ENCODE measurements at places on chromosomes 4 and X. TPM values are rescaled to one million over a fixed set of nuclear protein-coding genes. Genes with fewer than 3 reads are reported as not detected.
A peak's percentile ranks its signal among the peaks of the same experiment; 100 is the strongest.

Gene SHROOM2
- total RNA-seq, result not detected

Gene MAGEA2
- total RNA-seq, result not detected

Gene TGIF2LX
- total RNA-seq, result not detected

- H3K4me1 ChIP-seq, result no peaks in the 10 kb centered on the region
- H3K36me3 ChIP-seq, result no peaks in the 10 kb centered on the region
- no peak overlapping the region for H3K27ac ChIP-seq
- H3K4me3 ChIP-seq, result no peak overlapping the region
- H3K27me3 ChIP-seq, result no peaks in the 10 kb centered on the region
Observed at GRCh38 chr4:156378033-156378665, 424.5 kb upstream of the CTSO start.

- H3K36me3 ChIP-seq, result no peaks in the 10 kb centered on the region
- no peak overlapping the region for H3K4me3 ChIP-seq
- no peak for DNase-seq
- H3K27ac ChIP-seq, result no peak overlapping the region
- H3K27me3 ChIP-seq, result no peaks in the 10 kb centered on the region
- H3K4me1 ChIP-seq, result no peaks in the 10 kb centered on the region
Observed at GRCh38 chrX:149313871-149314371, 191.2 kb downstream of the IDS start.

GRCh38 chrX:9369802-9370291 is 95.0 kb upstream of the TBL1X start:
- H3K4me1 ChIP-seq, result peaks cover 11% of the 10 kb centered on the region
- no peak overlapping the region for H3K4me3 ChIP-seq
- DNase-seq, result peak; percentile 63
- H3K27ac ChIP-seq, result peak overlapping the region; percentile 25
- H3K36me3 ChIP-seq, result no peaks in the 10 kb centered on the region

- peak overlapping the region; percentile 26 for H3K4me3 ChIP-seq
- DNase-seq, result peak; percentile 64
- H3K36me3 ChIP-seq, result no peaks in the 10 kb centered on the region
- no peak overlapping the region for H3K27ac ChIP-seq
- H3K4me1 ChIP-seq, result no peaks in the 10 kb centered on the region
- H3K27me3 ChIP-seq, result peaks cover 26% of the 10 kb centered on the region
Observed at GRCh38 chrX:39688576-39689375, 409.0 kb downstream of the BCOR start.

DNA sequence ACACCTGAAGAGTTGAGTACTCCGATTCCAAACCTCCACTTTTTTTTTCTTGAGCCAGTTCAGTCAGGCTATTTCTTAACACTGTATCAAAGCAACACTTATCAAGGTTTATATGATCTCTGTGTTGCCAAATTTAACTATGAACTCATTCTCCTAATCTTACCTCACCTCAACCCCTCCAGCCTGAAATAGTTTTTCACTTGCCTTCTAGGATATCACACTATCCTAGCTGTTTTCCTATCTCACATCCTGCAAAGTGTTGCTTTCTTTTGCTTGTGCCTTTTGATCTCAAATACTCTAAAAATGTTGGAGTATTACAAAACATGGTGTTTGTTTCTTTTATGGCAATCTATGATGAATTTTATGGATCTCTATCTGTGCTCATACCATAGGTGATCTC is 415.0 kb downstream of the CFAP47 start:
- no peak for DNase-seq
- H3K4me1 ChIP-seq, result no peaks in the 10 kb centered on the region
- no peak overlapping the region for H3K27ac ChIP-seq
- no peaks in the 10 kb centered on the region for H3K36me3 ChIP-seq

GRCh38 chr4:150363721-150364688 is 217.9 kb upstream of the MAB21L2 start:
- H3K27me3 ChIP-seq, result no peaks in the 10 kb centered on the region
- DNase-seq, result no peak
- peaks cover 10% of the 10 kb centered on the region for H3K4me1 ChIP-seq
- no peaks in the 10 kb centered on the region for H3K36me3 ChIP-seq
- no peak overlapping the region for H3K27ac ChIP-seq

- H3K27ac ChIP-seq, result no peak overlapping the region
- H3K36me3 ChIP-seq, result no peaks in the 10 kb centered on the region
- H3K4me3 ChIP-seq, result no peak overlapping the region
- H3K27me3 ChIP-seq, result peaks cover 1% of the 10 kb centered on the region
Observed at GRCh38 chr4:15231265-15232091, 196.4 kb upstream of the C1QTNF7 start.

- H3K27ac ChIP-seq, result peak overlapping the region; percentile 8
- no peaks in the 10 kb centered on the region for H3K27me3 ChIP-seq
- no peak for DNase-seq
- peaks cover 27% of the 10 kb centered on the region for H3K4me1 ChIP-seq
- peaks cover 64% of the 10 kb centered on the region for H3K36me3 ChIP-seq
- no peak overlapping the region for H3K4me3 ChIP-seq
Observed at GRCh38 chrX:47198026-47198686, 4.5 kb downstream of the UBA1 start.

GRCh38 chr4:126262665-126263064 is 947.9 kb downstream of the FAT4 start:
- no peak for DNase-seq
- H3K36me3 ChIP-seq, result no peaks in the 10 kb centered on the region
- H3K27me3 ChIP-seq, result no peaks in the 10 kb centered on the region
- H3K27ac ChIP-seq, result no peak overlapping the region
- no peak overlapping the region for H3K4me3 ChIP-seq

DNA sequence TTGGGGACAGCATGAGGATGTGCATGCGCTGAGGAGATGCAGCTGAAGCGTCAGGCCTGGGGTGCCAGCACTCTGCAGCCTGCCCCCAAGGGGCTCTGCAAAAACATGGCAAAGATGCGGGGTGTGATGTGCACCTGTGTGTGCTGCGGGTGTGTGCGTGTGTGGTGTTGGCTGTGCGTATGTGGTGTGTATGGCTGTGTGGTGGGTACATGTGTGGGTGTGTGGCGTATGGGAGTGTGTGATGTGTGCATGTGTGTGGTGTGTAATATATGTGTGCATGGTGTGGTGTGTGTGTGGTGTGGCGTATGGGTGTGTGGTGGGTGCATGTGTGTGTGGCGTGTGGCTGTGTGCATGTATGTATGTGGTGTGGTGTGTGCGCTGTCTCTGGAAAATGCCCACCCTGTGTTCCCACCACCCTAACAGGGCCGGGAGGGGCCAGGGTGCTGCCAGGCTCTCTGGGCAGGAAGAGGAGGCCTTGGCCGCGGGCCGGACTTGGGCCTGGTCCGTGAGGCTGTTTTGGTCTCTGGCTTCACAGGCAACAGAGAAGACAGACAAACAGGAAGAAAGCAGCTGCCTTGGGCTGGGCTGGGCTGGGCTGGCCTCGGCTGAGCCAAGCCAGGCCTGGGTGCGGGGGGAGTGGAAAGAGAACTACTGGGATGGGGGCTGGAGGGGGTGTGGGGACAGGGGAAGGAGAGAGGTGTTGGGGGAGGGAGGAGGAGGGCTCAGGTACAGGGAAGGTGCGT is 1.1 kb upstream of the AVPR2 start:
- H3K27ac ChIP-seq, result peak overlapping the region; percentile 22
- no peak for DNase-seq
- H3K36me3 ChIP-seq, result peaks cover 4% of the 10 kb centered on the region
- H3K27me3 ChIP-seq, result peaks cover under 1% of the 10 kb centered on the region
- peaks cover 22% of the 10 kb centered on the region for H3K4me1 ChIP-seq

DNA sequence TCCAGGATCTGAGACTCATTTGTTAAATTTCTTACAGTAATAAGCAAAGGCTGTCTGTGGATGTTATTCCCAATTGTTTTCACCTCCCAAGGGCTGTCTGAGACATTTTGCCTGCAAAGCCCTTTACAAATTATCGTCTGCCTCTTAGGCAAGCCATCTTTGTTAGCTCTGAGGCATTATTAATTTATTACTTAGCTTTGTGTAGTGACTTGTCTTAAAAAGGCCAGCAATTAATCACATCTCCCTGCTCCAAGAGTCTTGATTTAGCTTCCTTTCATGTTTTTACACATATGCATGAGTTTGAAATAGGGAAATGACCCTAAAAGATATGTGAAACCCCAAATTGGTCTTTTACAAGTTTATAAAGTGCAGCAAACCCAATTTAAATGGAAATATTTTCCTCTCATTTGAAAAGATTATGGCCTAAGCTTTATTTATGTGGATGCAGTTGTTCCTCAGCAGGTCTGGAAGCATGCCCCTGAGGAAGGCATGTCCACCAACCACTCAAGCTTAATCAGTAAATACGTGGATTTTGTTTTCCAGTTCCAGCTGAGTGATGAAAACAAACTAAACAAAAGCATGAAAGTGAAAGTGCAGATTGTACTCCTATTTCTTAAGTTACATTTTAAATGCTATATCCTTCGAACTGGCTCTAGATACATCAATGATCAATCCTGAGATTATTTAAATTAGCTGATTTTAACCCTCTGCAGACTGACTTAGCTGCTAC is 173.6 kb upstream of the LNX1 start:
- no peak overlapping the region for H3K27ac ChIP-seq
- no peaks in the 10 kb centered on the region for H3K36me3 ChIP-seq
- no peaks in the 10 kb centered on the region for H3K27me3 ChIP-seq

DNA sequence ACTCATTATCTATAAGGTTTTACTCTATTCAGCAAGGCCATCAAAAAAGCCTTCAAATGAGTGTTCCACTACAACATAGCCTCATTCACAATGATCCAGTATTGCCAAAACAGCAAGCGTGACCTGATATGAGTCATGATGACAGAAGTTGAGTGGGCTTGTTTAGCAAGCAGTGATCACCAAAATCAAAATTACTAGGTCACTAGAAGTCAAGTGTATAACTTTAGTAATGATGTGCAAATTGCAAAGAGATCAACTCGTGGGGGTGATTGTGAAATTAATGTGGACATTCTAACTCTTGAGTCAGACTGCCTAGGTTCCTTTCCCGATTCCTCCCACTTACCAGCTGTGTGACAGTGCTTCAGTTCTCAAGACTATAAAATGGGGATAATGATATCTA is 124.5 kb downstream of the CHM start:
- no peak for DNase-seq
- no peaks in the 10 kb centered on the region for H3K4me1 ChIP-seq
- H3K27me3 ChIP-seq, result no peaks in the 10 kb centered on the region
- peaks cover 2% of the 10 kb centered on the region for H3K36me3 ChIP-seq
- no peak overlapping the region for H3K4me3 ChIP-seq

GRCh38 chr4:98092833-98093439 is 50.3 kb downstream of the STPG2 start:
- H3K36me3 ChIP-seq, result no peaks in the 10 kb centered on the region
- H3K4me1 ChIP-seq, result no peaks in the 10 kb centered on the region
- H3K27me3 ChIP-seq, result peaks cover 7% of the 10 kb centered on the region

DNA sequence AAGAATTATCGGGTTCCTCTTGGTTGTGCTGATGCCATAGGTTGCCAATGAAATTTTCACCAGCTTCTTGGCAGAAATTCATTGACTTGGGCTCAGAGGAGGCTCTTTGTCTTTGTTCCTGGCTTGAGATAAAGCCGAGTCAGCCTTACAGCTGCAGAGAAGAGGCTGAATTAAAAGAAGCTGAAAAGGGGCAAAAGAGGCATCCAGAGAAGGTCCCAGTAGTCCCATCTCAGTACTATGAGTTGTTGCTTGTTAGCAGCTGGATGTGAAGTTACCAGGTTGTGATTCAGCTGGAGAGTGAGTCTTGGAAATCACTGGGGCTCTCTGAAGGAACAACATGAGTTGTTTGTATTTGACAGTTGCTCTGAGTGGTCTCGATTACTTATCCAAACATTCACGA is 59.7 kb downstream of the SMAD1 start:
- DNase-seq, result no peak
- peaks cover 4% of the 10 kb centered on the region for H3K4me1 ChIP-seq

DNA sequence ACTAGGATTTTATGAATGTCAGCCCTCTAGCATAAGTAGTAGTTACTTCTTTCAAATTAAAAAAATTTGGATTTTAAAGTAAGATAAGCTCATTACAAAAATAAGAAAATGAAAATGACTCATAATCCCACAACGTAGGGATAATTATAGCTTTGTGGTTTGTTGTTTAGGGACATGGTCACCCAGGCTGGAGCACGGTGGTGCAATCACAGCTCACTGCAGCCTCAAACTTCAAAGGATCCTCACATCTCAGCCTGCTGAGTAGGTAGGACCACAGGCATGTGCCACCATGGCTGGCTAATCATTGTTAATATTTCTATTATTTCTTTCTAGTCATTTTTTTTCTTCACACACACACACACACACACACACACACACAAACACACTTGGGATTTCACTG is 57.6 kb downstream of the PLAC1 start:
- no peak overlapping the region for H3K4me3 ChIP-seq
- H3K27me3 ChIP-seq, result peaks cover 13% of the 10 kb centered on the region
- peaks cover 4% of the 10 kb centered on the region for H3K4me1 ChIP-seq
- no peak for DNase-seq
- no peak overlapping the region for H3K27ac ChIP-seq

DNA sequence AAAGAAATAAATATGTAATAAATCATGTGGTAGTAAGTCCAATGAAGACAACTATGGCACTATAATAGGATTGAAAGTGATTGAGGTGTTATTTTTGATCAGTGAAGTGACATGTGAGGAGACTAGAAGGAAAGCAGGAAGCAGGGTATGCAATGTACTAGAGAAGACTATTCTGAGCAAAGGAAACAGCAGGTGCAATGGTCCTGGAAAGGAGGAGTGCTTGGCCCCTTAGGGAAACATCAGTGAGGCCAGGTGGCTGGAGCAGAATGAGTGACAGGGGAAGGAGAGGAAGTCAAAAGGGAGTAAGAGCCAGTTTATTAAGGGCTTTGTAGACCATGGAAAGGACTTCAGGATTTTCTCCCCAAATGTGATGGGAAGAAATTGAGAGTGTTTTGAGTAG is 207.6 kb upstream of the HCCS start:
- DNase-seq, result no peak
- no peaks in the 10 kb centered on the region for H3K27me3 ChIP-seq
- no peaks in the 10 kb centered on the region for H3K4me1 ChIP-seq

DNA sequence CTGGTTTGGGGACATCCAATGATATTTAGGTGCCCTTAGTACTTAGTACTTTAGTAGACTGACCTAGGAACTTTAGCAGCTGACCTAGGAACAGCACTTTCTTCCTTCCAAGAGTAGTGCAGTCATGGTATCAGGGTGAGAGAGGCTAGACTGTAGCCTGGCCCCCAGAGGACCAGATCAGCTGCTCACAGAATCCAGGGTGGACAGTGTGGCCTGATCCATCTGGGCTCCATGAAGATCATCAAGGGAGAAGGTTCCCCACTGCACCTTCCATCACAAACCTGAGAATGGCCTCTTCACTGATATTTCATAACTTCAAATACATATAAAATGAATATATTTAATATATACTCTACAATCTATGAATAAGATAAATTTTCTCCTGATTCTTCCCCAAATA is 59.0 kb upstream of the TLR3 start:
- H3K4me1 ChIP-seq, result no peaks in the 10 kb centered on the region
- H3K27me3 ChIP-seq, result peaks cover 4% of the 10 kb centered on the region
- H3K27ac ChIP-seq, result no peak overlapping the region
- no peak for DNase-seq
- no peaks in the 10 kb centered on the region for H3K36me3 ChIP-seq

- peak overlapping the region; percentile 79 for H3K4me3 ChIP-seq
- H3K4me1 ChIP-seq, result peaks cover 9% of the 10 kb centered on the region
- H3K36me3 ChIP-seq, result no peaks in the 10 kb centered on the region
- H3K27ac ChIP-seq, result no peak overlapping the region
- no peaks in the 10 kb centered on the region for H3K27me3 ChIP-seq
- no peak for DNase-seq
Observed at GRCh38 chrX:154981116-154981411, 41.5 kb downstream of the F8 start.

Data from activated CD4-positive, alpha-beta T cell treated with anti-CD3 and anti-CD28 coated beads, Interleukin-2, amount 10 ng/mL, durations not matched to agents 24 days and 14 days (primary cell).